Bronchial epithelial cell (primary cell): ENCODE measurements at places on chromosomes 4 and X. TPM values are rescaled to one million over a fixed set of nuclear protein-coding genes. Genes with fewer than 3 reads are reported as not detected.

GRCh38 chr4:153502584-153502983 is 36.4 kb downstream of the TMEM131L start:
- DNase-seq: no peak

The EDNRA gene
- total RNA-seq: 3.7 and 8.1 TPM in 2 replicates

The TRPC3 gene
- 0.26 TPM in 1 of 2 replicates, not detected in the other for total RNA-seq

GRCh38 chr4:94813221-94813620 is 55.5 kb downstream of the BMPR1B start:
- DNase-seq: no peak

The TMPRSS11D gene
- total RNA-seq: 8.7 and 15.1 TPM in 2 replicates

- DNase-seq: no peak
Measured at GRCh38 chr4:153466081-153466948, at the start of gene TMEM131L. TSS of gene TMEM131L (plus strand) at chr4:153466360. CDS start at chr4:153466398, 38 bp downstream.
